ENCODE measurements at places on chromosomes 2 and 18.

- DNase-seq = peak; percentile 54
These were observed 2.5 kb upstream of the ANKRD39 start for GRCh38 chr2:96860065-96861029.

DNA sequence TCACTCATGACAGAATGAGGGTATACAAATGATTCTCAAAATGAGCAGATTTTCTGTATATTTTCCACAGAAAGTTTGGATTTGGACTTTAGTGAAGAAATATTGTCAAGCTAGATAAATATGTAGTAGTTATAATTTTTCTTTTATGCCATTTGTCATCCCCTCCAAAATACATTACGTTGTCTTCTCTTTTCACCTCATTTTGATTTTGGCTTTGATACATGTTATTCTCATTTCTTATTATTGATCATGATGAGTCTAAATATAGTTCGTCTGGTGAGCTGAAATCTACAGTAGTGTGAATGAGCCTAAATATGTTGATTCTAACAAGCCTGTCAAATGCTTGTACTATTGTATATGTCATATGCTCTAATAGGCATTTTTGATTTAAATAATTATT lies 12.3 kb downstream of the DDX1 start:
- no peak for DNase-seq

DNA sequence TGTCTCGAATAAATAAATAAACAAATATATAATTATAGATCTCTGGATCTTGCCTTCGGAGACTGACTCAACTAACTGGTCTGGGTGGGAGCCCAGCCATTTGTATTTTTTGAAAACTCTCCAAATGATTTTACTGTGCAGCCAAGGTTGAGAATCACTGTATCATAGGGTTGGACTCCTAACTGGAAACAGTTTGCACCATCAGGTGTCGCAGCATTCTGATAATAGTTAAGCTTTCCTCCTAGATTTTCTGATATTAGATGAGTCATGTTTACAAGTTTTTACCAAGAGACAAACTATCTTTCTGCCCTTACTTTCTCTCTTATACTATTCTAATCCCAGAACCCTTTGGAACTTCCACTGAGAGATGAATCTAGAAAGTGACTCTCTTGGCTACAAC lies 16.8 kb downstream of the IL37 start:
- DNase-seq = no peak

DNA sequence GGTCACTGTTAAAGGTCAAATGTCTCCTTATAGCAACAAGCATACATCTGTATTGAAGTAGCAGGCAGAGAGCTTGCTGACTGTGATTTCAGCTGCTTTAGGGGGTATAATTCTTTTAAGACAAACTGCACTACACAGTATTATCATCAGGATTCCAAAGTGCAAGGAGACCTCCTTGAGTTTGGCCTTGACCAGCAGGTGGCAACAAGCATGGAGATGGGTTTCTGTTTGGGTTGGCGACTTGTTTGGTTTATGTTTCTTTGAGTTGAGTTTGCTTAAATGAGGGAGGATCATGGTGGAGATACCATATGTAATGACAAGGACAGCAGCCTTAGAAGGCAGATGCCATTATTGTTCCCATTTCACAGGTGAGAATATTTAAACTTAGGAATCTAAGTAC lies 681.0 kb upstream of the ID2 start:
- DNase-seq = no peak

- no peak for DNase-seq
These were observed 51.2 kb downstream of the HPCAL1 start for GRCh38 chr2:10353931-10354330.

- DNase-seq = no peak
These were observed 1324.1 kb upstream of the SLC39A10 start for GRCh38 chr2:194332799-194333490.

DNA sequence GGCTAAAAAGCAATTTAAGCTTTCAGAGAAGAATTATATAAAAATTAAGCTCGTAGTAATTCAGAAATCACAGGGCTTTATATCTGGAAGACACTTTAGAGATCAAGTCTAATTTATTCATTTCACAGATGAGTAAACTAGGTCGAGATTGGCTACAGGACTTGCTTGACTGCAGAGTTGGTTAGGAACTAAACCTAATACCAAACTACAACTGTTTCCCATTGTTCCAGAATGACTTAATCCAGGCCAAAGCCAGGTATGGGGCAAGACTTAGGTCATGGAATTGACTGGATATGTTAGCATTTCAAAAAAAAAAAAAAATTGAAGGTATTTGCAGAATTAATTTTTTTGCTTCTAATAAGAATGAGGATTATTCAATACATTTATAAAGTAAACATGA lies 146.1 kb downstream of the RIT2 start:
- no peak for DNase-seq

GRCh38 chr2:113258471-113259147 lies 20.1 kb downstream of the PAX8 start:
- no peak for DNase-seq

GRCh38 chr18:44673256-44673880 lies 7.3 kb upstream of the SETBP1 start:
- DNase-seq = no peak

GRCh38 chr2:188984680-188985079 lies 10.5 kb downstream of the COL3A1 start:
- peak; percentile 66 for DNase-seq

DNA sequence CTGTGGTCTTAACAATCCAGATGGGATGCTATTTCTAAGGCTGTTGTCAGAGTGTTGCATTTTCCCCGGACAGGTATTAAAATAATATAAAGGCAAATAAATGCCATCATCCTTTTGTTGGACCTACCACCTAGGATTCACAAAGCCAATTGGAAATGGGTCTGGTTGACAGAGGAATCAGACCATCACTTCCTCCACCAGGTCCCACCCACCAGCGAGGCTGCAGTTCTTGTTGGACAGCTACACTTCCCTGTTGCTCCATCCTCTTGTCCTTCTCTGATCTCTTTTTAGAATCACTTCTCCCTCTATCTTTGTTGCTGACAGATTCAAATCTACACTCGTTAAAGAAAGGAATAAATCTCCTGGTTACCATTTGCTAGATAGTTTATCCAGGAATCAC lies 1.1 kb downstream of the TMEM169 start:
- DNase-seq = peak; percentile 70

Data from islet precursor cell (in vitro differentiated cells).